Activated CD4-positive, alpha-beta T cell treated with anti-CD3 and anti-CD28 coated beads, Interleukin-2, amount 50 U/mL, for 1 hour (primary cell): ENCODE measurements at places on chromosomes 4 and X.

DNA sequence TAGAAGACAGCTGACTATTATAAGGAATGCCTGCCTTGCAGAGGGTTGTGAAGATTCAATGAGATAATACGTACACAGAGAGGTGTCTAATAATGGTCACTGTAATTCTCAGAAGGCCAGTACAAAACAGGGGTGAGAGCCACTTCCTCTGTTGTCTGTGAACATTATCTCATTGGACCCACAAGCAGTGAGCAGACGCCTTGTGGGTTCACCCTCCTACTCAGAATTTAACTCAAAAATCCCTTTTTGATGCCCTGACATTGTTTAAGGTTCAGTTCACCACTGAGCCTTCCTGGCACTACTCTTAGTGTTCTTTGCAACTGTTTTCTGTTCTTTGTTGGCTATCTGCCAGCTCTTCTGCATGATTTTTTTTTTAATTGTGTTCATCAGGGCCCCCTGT, 467.4 kb downstream of the BCOR start:
- no peak for DNase-seq

GRCh38 chrX:53321230-53321942, 40.0 kb upstream of the IQSEC2 start:
- DNase-seq: peak; percentile 4

DNA sequence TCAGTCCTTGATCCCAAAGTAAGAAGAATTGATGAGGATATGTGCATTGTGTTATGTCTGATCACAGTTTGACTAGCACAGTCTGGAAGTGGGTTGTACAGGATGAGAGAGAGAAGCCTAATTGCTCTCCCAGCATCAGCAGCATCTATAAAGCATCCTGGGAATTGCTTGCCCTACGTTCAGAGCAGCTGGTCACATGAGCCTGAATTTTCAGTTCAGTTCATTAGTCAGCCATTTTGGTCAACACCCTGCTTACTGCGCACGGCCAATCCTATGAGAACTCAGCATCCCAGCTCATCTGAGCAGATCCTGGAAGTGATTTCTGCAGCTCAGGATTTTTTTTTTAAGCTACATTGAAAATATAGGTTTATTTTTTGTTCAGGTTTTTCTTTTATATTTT, at the start of gene RUFY3:
RUFY3 (plus strand) TSS at position 218 of the 400 bp plus-strand sequence. CDS start 610 bp downstream, outside the sequence.
- no peak for DNase-seq

GRCh38 chr4:185711726-185712125, 100.3 kb downstream of the SORBS2 start:
- no peak for DNase-seq

DNA sequence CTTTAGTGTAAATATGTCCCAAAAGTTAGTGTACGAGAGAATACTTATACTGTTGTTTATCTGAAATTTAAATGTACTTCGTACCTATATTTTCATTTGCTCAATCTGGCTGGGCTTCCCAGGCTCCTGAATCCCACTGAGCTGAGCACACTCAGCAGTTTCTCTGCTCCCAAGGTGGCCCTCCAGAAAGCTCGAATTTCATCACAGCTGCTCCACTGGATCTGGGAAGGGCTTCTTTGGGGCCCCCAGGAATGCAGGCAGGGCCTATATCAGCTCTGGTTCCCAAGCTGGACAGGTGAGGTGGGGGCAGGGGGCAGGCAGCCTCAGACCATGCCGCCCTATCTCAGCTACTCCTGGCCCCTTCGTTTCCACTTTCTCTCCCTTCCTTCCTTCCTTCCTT, 1.5 kb upstream of the FATE1 start:
- no peak for DNase-seq

- no peak for DNase-seq
Measured at GRCh38 chr4:124065936-124066335, 646.6 kb downstream of the ANKRD50 start.

DNA sequence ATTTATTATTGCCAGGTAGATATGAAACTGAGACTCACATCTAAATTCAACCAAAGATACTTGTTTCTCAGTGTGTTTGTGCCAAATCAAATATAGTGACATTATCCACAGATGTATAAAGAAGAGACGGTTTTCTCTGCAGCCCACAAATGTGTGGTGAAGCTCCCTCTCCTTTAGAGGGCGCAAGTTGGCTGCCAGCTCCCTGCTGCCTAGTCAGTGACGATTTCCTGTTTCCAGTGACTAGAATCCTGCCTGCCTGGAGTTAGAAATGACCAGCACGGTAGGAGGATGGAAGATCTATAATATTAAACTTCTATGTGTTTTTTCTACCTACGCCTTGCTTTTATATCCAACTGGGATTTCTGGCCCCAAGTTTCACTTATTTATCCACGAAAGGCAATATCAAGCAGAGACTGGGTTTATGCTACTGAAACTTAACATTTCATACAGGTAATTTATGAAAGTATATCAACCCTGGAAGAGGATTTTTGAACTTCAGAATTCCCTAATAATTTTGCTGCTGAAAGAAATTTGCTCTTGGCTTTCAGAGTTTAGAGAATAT, 1793.7 kb upstream of the TENM3 start:
- DNase-seq: no peak

DNA sequence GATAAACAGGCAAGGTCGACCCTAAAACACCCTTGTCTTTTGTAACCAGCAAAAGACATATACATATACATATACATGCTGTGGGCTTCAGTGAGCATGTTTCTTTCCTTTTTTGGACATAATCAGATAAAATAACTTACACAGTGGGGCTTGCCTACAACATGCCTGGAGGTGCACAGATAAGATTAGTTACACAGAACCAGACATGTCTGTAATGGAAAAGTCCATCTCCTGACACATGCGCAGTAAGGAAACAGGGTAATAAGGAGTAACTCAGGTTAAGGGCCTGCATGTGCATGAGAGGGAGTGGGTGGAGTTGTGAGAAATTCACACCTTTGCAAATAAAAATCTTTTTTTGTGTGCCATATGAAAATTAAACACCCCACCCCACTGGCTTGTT, 3.4 kb downstream of the UGT2A1 start:
- DNase-seq: no peak

DNA sequence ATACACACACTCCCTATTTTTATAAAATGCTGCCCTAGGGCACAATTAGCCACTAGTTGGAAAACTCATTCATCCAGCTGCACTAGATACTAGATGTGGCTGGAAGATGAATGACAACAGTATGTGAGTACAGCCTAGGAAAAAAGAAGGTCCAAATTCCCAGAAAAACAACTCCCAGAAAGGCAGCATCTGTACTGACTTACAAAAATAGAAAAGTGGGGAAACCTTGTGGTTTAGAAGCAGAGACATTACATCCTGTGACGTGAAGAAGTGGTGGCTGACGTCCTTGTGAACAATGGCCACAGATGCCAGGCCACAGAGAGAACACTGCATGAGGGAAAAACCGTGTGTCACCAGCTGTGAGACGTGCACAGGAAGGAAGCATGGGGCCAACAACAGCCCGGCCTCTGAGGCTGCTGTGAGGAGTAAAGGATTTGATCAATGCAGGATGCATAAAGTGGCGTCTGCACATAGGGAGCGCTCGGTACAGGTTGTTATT, 81.2 kb downstream of the SPRY1 start:
- peak; percentile 8 for DNase-seq

DNA sequence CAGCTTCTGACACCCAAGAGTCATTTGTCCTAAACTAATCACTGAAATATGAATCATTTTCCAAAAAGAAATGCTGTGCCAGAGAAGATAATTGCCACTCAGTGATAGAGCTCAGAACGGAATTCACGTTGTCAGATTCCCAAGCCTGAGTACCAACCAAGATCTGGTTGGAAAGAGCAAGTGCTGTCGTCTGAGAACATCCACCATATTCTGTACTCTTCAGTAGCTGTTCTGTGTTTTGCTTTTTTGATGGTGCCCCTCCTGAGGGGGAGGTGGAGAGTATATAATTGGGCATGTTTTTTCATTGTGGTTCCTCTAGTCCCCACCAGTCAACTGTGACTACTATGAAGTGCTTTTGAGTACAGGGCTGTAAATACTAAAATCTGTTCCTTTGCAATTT, 13.2 kb downstream of the RUFY3 start:
- no peak for DNase-seq

GRCh38 chrX:97740886-97741285, 857.2 kb downstream of the RPA4 start:
- no peak for DNase-seq

GRCh38 chr4:70303090-70303489, 31.7 kb upstream of the CABS1 start:
- DNase-seq: no peak

DNA sequence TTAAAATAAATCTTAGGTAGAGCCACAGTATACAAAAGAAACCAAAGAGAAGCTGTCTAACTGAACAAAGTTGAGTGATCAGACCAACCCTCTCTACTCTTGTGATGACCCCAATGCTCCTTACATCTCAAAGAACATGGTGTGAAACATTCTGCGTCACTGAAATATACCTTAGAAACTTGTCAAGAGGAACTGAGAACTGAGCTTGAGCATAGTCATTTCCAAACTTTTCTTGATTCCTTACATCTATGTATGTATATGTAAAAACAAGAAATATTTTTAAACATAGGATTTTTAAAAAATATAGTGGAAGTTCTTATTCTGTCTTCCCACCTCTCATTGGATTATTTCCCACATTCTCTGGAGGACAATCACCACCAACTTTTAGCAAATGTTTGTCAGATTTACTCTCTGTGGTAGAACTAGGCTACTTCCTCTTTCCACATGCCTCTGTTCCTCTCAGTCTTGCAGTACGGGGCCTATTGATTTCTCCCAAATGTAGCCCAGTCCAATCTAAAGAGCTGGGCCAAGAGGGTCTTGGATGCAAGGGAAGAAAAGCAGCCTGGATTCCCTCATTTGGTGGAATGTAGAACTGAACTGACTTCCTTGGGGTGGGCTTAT, 98.2 kb upstream of the HHIP start:
- no peak for DNase-seq

GRCh38 chr4:138248058-138248457, 5.9 kb upstream of the SLC7A11 start:
- no peak for DNase-seq

- no peak for DNase-seq
Measured at GRCh38 chr4:112379306-112379705, 82.1 kb downstream of the ALPK1 start.

- no peak for DNase-seq
Measured at GRCh38 chrX:11765449-11765848, 7.4 kb downstream of the MSL3 start.

DNA sequence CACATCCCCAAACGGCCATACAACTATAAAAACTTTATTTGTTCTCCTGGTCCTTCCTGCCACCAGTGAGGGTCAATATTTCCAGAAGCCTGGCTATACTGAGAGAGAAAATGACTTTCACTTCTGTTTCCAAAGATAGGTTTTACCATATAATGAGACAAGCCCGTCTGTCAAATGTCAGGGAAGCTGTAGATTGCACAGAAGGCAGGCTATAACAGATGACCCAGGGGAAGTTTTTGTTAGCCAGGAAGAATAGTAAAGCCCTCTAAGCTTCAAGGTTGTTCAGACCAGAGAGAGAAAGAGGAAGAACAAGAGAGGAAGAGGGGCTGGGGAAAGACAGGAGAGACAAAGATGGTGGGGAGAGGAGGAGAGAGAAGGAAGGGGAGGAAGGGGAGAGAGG, 217.5 kb downstream of the GBA3 start:
- DNase-seq: no peak

- DNase-seq: no peak
Measured at GRCh38 chrX:86148594-86148993, 343 bp downstream of the DACH2 start.

DNA sequence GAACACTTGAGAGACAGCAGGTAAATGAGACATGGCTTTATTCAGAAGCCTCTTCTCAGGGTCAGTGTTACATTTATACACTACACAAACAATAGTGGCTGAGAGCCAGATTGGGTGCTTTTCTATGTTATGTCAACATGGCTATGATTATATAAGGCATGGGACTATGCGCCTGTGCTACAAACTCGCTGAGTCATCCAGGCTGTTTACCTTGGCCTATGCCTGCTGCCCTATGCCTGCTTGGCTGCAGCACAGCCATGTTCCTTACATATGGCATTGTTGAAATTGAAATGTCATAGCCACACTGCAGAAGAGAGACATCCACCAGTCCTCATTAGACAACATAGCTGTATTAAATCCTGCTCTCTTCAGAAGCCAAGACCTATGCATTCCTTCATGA, 236.3 kb upstream of the NWD2 start:
- no peak for DNase-seq

- no peak for DNase-seq
Measured at GRCh38 chr4:153486281-153487151, 20.4 kb downstream of the TMEM131L start.

- no peak for DNase-seq
Measured at GRCh38 chr4:36568575-36568974, 287.2 kb downstream of the DTHD1 start.

GRCh38 chr4:47221721-47222120, 190.4 kb downstream of the GABRB1 start:
- no peak for DNase-seq
